ENCODE measurements at places on chromosomes 7 and 10.
A peak's percentile ranks its signal among the peaks of the same experiment; 100 is the strongest.

- no peak for DNase-seq
These were observed 105.2 kb downstream of the FANK1 start for GRCh38 chr10:126001576-126001975.

DNA sequence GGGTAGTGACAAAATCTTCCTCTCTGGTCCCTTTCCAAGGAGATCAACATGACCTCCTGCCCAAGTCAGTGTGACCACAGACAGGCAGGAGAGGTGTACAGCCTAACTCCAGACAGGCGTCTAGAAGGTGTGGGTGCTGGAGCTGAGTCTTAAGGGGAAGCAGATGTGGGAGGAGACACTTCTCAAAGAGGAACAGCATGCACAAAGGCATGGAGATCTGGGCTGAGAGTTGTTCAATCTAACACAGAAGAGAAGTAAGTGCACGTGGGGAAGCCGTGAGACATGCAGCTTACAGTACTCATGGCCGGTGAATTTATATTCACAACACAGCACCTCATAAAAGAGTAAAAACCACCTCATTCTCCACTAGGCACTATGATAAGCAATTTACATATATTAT, 23.8 kb upstream of the GSDME start:
- DNase-seq: peak; percentile 88

GRCh38 chr7:129702761-129703338, 91.3 kb downstream of the NRF1 start:
- no peak for DNase-seq

GRCh38 chr10:78779339-78779955, 289.3 kb upstream of the ZMIZ1 start:
- DNase-seq: no peak

DNA sequence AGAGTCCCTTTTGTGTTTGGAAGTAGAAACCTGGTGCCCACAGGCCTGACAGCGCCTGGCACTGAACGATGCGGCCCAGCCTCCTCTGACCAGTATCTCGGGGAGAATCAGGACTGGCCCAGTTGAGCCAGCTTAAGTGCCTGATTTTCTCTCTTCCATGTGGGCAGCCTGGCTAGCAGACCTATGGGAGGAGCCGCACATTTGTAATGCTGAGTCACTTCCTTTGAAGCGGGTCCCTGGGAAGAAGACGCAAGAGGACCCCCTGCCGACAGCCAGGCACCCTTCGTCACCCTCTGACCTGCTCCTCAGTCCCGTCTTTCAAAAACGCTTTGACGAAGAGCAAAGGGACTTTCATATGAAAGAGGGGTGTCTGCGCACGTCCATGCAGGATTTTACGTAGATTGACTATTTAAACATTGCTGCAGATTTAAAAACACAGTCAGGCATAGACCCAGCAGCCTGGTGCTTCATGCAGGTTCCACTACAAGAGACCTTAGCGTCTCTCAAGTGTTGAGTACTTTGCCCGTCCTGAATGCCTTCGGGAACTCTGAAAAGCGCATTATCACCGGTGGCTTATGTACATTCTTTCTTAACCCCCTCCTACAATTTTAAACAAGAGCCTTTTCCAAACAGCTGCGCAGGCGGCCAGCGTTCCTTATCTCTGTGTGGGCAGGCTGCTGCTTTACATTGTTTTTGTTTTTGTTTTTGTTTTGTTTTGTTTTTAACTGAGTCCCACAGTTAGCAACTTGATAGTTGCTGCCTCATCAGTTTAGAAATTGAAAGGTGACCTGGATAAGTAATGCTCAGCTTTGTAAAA, 36.5 kb upstream of the AP5Z1 start:
- DNase-seq: peak; percentile 51

GRCh38 chr10:44725404-44725803, 185.7 kb upstream of the TMEM72 start:
- peak; percentile 22 for DNase-seq

GRCh38 chr7:117068511-117069145, 115.3 kb downstream of the ST7 start:
- no peak for DNase-seq

DNA sequence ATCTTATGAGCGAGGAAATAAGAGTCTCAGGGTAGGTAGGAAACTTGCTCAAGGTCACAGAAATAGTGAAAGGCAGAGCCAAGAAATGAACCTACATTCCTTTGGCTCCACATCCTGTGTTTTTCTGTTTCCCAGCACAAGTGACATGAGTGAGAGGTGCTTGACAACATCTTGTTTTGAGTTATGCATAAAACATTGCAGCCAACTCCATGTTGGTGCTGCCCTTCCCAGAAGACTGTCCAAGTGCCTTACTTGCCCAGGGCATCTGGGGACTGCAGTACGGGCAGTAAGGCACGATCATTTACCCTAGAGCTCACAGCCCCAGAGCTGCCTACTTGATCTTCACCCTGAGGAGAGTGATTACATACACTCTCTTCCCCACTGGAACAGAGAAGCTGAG, 148.8 kb downstream of the NOC3L start:
- no peak for DNase-seq

DNA sequence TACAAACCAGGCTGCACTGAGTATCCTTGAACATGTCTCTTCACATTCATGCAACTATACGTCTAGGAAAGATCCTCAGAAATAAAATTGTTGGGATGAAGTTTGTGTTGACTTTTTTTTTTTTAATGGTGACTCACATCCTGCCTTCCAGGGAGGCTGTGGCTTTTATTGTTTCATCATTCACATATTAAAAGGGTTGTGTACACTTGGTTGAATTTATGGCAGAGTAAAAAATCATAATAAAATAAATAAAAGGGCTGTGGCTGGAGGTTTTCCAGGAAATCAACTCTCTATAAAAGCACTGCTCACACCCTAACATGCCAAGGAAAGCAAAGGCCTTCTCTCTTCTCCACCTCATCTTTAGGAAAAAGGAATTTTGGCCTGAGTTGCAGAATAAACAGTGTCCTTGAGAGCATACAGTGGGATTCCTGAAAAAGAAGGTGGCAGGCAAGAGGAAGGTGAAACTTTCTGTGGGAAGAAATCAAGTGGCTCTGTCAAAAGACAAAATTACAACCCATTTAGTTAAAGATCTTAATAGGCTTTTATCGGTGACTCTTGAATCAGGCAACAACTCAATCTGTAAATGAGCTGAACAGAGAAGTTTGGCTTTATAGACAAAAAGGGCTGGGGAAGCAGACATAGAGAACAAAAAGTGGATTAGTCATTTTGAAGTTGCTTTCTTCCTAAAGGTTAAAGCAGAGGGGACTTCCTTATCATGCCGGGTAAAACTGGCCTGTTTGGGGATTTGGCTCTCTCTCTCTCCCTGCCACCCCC, 41.6 kb upstream of the FHIP2A start:
- no peak for DNase-seq

DNA sequence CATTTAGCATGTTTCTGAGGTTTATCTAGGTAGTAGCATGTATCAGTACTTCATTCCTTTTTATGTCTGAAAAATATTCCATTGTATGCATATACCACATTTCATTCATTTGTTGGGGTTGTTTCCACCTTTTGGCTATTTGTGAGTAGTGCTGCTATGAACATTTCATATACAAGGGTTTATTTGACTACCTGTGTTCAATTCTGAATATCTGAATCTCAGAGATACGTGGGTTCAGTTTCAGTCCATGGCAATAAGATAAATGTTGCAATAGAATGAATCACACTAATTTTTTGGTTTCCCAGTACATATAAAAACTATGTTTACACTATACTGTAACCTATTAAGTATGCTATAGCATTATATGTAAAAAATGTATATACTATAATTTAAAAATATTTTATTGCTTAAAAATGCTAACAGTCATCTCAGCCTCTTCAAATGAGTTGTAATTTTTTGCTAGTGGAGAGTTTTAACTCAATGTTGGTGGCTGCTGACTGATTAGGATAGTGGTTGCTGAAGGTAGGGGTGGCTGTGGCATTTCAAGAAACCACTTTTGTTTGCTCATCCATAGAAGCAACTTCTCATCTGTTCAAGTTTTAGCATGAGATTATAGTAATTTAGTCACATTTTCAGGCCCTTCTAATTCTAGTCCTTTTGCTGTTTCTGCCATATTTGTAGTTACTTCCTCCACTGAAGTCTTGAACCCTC, 13.9 kb downstream of the PLEKHA1 start:
- DNase-seq: no peak

DNA sequence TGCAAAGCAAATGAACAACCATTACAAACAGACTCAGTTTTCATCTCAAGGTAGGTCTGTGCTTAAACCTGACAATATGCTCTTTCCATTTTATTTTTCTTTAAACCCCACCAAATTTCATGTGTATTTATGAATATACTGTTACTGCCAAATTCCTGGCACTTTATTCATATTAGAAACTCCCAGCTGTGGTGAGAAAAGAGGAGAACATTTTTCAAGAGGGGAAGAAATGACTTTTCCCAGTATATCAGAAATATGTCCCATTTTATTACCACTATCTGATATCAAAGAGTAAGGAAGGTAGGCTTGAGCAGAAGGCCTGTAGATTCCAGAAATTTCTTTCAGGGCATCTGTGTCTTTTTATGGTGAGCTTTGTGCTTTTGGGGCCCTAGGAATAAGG, 189.6 kb downstream of the ADAM12 start:
- no peak for DNase-seq

- DNase-seq: no peak
These were observed 39.6 kb downstream of the KCNH2 start for GRCh38 chr7:150938566-150938965.

- DNase-seq: no peak
These were observed 21.4 kb upstream of the AQP1 start for GRCh38 chr7:30890226-30890625.

GRCh38 chr7:19062216-19062615, 55.2 kb downstream of the TWIST1 start:
- no peak for DNase-seq

GRCh38 chr7:113774182-113774807, 144.5 kb downstream of the PPP1R3A start:
- DNase-seq: no peak

DNA sequence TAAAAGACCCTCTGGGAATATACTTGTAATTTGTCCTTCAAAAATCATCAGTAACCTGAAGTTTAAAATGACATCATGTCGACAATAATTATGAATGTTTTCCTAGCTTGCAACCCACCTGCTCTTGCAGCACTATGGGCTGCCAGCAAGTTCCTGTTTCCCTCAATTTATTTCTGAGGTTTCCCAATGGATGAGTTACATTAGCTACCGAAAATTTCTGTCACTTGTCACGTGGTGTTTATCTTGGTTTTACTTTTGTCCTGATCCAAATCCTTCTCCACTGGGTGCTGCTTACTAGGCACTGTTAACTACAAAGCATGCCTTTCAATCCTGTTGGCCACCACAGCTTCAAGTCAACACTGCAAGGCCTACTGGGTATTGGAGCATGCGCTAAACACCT, 31.5 kb downstream of the GIMAP8 start:
- no peak for DNase-seq

GRCh38 chr10:126013489-126014281, 117.3 kb downstream of the FANK1 start:
- no peak for DNase-seq

DNA sequence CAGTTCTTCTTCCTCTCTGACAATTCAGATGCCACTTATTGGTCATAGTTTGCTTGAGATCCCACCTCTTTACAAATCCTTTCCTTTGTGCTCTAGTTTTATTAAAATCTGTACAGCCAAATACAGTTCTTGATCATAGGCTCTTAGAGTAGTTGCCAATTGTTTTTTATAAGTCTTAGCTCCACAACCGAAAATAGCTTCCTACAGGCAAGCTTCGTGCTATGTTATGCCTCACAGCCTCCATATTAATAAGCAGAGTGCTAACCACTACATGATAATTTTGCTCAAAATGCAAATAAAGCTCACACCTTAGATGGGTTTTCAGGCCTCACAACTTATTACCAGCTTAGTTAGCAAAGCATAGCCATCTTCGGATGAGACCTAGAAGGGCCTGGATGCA, 688.9 kb downstream of the MAGI2 start:
- DNase-seq: no peak

DNA sequence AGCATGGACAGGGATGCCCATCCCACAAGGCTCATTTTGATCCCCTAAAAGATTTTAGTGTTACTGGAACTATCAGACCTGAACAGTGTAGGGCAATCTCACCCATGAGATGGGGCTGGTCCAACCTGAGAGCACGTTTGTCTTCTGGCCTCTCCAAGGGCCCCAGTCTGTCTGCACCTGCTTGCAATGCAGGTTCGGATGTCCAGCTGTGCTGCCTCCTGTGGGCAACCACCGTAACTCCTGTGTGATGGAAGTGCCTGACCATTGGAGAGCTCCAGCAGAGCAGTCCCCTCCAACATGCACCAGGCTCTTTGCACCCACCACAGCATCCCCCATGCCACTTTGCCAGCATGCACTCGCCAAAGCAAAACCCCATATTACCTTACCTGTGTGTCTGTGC, 290.1 kb upstream of the KCND2 start:
- DNase-seq: no peak

GRCh38 chr7:77699056-77699455, 2.8 kb downstream of the RSBN1L start:
- DNase-seq: no peak

DNA sequence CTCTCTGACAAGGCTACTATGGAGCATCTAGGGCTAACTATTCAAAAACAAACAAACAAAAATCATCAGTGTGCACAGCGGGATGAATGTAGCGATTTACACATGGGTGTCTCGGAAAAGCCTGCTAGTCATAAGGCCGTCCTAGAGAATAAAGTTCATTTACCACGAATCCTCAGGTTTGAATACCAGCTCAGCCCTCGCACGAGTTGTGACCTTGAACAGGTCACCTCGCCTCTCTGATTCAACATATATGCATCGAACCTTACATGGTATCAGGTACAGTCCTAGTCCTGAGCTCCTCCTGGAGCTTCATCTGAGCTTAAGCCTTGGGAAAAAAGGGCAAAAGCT, 572 bp downstream of the ATP5MF start:
- DNase-seq: no peak

DNA sequence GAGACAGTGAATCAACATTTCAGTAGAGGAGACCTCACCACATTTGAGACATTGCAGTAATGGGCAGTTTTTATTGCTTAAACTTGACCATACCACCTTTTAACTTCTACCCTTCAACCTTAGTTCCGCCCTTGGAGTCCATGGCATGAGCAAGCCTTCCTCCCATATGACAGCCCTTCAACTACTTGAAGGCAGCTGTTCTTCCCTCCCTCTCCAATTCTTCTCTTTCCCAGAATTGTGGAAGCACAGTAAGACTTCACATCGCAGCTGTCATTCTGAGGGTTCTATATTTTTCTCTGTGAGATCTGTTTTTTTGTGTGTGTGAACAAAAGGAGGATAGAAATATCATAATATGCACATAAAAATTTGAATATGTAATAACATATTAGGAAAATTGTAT, 2.2 kb upstream of the TSPAN12 start:
- no peak for DNase-seq

- no peak for DNase-seq
These were observed 30.3 kb upstream of the SUN1 start for GRCh38 chr7:801940-802381.

GRCh38 chr7:42272793-42273665, 36.0 kb upstream of the GLI3 start:
- no peak for DNase-seq

GRCh38 chr7:101156277-101156676, 2.0 kb downstream of the AP1S1 start:
- no peak for DNase-seq

Measured in HL-60 (cell line).